Right lung (tissue), 10 donors: ENCODE measurements at places on chromosomes 11 and 22. TPM values are rescaled to one million over a fixed set of nuclear protein-coding genes. Genes with fewer than 3 reads are reported as not detected.

The SSRP1 gene
- polyA plus RNA-seq = 215 TPM

The CRYBB3 gene
- polyA plus RNA-seq = 0.23 TPM

The SCT gene
- polyA plus RNA-seq = 1.7 TPM

The OR5L1 gene
- not detected for polyA plus RNA-seq

The MAJIN gene
- not detected for polyA plus RNA-seq

The TRIOBP gene
- 51.7 TPM for polyA plus RNA-seq

The CTSW gene
- 4.8 TPM for polyA plus RNA-seq

The OR51B4 gene
- polyA plus RNA-seq = 0.18 TPM

The SAA4 gene
- polyA plus RNA-seq = not detected

The DRG1 gene
- 71.4 TPM for polyA plus RNA-seq

The ART1 gene
- 0.31 TPM for polyA plus RNA-seq

The HMOX1 gene
- 22.9 TPM for polyA plus RNA-seq

The OR51I1 gene
- not detected for polyA plus RNA-seq

The POU2F3 gene
- 0.50 TPM for polyA plus RNA-seq

The DDTL gene
- 10.1 TPM for polyA plus RNA-seq

The RCOR2 gene
- 8.9 TPM for polyA plus RNA-seq

The AP5B1 gene
- 2.2 TPM for polyA plus RNA-seq

The C11orf65 gene
- 1.7 TPM for polyA plus RNA-seq

The TLCD5 gene
- polyA plus RNA-seq = 17.3 TPM

The NXPE4 gene
- polyA plus RNA-seq = not detected

The GRM5 gene
- polyA plus RNA-seq = 0.04 TPM

The OR52N4 gene
- not detected for polyA plus RNA-seq

The P2RX6 gene
- polyA plus RNA-seq = 2.5 TPM

The ACRV1 gene
- polyA plus RNA-seq = 1.2 TPM

The VSIG10L2 gene
- polyA plus RNA-seq = not detected

The TIMP3 gene
- polyA plus RNA-seq = 138 TPM

The SLC36A4 gene
- polyA plus RNA-seq = 19.3 TPM

The SPATA19 gene
- not detected for polyA plus RNA-seq

The SCYL1 gene
- 48.7 TPM for polyA plus RNA-seq

The RAPSN gene
- polyA plus RNA-seq = 0.31 TPM

The MB gene
- polyA plus RNA-seq = 1.7 TPM

The CRYBA4 gene
- polyA plus RNA-seq = not detected

The PDGFB gene
- polyA plus RNA-seq = 29.0 TPM

The SLC6A5 gene
- polyA plus RNA-seq = not detected

The TNNT3 gene
- polyA plus RNA-seq = 291 TPM

The MIOX gene
- polyA plus RNA-seq = 0.08 TPM

The TUB gene
- polyA plus RNA-seq = 26.9 TPM

The OR51B2 gene
- polyA plus RNA-seq = not detected

The OR52E8 gene
- polyA plus RNA-seq = not detected

The PLA2G3 gene
- 0.36 TPM for polyA plus RNA-seq

The C22orf15 gene
- 8.6 TPM for polyA plus RNA-seq

The ROM1 gene
- 4.8 TPM for polyA plus RNA-seq

The MS4A7 gene
- 12.0 TPM for polyA plus RNA-seq

The SLC17A6 gene
- not detected for polyA plus RNA-seq

The TRIM64 gene
- polyA plus RNA-seq = not detected

The SMC1B gene
- polyA plus RNA-seq = 0.26 TPM

The CARS1 gene
- 33.0 TPM for polyA plus RNA-seq

The HBB gene
- polyA plus RNA-seq = 306 TPM

The TMEM184B gene
- 32.6 TPM for polyA plus RNA-seq
